ENCODE measurements at places on chromosomes 12 and 14.

DNA sequence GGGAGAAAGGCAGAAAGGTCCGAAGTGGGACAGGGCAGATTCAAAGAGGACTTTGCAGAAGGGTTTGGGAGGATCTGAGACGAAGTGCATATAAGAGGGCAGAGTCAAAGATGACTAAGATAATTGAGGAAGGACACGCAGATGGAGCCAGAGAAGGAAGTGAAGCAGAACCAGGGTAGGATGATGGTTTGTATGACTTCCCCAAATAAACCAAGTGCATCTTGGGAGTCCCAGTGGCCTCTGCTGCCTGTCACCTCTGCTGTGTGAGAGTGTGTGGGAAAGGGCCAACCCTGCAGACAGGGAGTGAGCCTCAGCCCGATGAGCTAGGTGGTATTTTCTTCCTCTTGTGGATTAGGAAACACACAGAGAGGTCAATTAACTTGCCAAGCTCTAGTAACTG, 36.8 kb downstream of the FLVCR2 start:
- no peak for DNase-seq

GRCh38 chr12:114671443-114672411, 12.2 kb downstream of the TBX3 start:
- DNase-seq, result no peak

GRCh38 chr12:30661210-30661609, 34.5 kb downstream of the IPO8 start:
- no peak for DNase-seq

DNA sequence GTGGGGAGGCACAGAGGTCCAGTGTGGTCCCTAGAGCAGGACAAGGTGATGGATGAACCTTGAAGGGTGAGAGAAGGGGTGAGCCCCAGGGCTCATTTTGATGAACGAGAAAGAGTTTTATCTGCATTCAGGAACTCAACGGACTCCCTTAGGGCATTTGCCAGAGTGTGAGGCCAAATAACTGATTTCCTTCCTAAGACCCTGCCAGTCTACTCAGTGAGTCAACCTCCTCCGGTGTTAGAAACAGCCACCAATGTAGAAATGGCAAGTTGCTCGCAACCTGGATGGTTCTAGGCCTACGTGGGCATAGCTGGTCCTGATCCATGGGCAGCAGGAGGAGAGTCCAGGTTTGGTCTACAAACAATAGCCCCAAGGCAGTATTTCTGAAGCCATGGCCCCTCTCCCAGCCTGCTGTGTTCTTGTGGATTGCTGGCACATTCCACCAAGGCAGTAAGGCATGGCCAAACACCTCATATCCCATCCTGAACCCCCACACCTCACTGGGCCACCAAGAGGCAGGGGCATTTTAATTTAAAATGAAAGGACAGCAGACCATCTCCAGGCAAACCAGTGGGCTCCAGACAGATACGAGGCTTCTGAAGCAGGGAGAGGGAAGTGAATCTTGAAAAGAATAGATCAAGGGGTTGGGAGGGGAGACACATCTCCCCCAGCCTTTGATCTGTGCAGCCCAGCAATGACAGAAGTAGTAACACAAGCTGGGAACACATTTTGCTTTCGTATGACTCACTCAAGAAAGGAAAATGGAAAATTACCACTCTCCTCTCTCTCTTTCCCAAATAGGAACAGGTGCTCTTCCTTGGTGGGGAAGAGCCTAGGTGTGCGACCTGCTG, 25.4 kb upstream of the TESC start:
- DNase-seq, result no peak

All from stimulated activated CD8-positive, alpha-beta memory T cell treated with anti-CD3 and anti-CD28 coated beads, Interleukin-2, amount 100 ng/mL, for 1 hour (primary cell).